ENCODE measurements at places on chromosomes 6 and 20.

DNA sequence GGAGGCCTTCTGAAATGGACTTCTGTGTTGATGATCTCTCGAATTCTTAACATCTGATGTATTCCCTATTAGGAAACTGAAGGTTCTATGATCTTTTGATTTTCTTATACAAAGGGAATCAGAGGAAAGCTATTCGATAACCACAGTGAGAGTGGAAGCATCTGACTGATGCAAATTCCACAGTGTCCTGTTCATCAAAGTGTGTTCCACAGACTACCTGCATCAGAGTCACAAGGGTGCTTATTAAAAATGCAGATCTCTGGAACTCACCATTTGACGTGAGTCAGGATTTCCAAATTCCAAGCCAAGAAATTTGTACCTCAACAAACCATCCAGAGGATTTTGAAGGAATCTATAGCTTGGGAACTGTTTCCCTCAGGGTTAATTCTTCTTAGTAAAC lies 4.4 kb upstream of the MEP1A start:
- DNase-seq, result no peak

- DNase-seq, result no peak
These were observed 23.7 kb upstream of the TMEM14A start for GRCh38 chr6:52647199-52647598.

DNA sequence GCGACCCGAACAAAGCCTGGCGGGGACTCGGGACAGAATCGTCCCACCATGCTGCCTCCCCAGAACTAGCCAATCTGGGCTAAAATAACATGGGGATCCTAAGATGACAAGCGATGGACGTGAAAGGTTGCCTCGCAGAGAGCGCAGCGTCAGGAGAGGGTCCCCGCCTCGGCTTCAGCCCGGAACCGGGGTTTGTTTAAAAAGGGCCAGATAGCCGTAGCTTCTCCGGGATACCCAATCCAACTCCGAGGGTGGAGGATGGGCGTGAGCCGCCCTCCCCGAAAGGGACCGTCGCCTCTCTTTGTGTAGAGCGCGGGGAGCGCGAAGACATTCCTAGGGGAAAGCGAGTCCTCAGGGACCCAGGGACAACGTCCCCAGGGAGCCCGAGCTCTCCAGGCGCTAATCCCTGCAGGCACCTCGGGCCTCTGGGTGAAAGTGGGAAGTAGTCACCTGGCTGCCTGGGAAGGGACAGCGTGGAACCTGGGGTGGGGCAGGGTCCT lies 643 bp downstream of the CD24 start:
- no peak for DNase-seq

DNA sequence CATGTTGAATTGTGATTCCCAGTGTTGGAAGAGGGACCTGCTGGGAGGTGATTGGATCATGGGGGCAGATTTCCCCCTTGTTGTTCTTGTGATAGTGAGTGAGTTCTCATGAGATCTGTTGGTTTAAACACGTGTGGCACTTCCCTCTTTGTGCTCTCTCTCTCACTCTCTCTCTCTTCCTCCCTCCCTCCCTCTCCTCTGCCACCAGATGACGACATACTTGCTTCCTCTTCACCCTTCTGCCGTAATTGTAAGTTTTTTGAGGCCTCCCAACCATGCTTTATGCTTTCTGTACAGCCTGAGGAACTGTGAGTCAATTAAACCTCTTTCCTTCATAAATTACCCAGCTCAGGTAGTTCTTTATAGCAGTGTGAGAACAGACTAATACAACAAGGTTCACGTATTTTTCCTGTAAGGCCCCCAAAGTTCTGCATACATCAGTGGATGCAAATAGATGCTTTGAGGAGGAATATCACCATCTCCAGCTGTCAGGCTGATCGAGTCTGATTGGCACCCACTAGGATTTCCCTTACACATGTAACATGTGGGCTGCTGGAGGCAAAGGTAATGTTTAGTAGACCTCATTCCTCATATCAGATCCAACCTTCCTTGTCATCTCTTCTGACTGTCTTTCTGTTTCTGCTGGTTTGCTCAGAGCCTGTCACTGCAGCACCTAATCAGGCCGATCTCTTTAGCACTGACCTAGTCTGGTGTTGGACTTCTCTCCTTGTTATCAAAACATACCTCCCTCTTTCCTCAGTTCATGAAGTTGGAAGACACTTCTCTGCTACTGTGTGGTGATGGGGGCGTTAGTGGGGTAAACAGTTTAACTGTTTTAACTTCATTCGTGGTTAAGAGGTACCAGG lies 54.3 kb upstream of the BACH2 start:
- peak; percentile 76 for DNase-seq

- no peak for DNase-seq
These were observed 107.9 kb upstream of the FLRT3 start for GRCh38 chr20:14445310-14445709.

DNA sequence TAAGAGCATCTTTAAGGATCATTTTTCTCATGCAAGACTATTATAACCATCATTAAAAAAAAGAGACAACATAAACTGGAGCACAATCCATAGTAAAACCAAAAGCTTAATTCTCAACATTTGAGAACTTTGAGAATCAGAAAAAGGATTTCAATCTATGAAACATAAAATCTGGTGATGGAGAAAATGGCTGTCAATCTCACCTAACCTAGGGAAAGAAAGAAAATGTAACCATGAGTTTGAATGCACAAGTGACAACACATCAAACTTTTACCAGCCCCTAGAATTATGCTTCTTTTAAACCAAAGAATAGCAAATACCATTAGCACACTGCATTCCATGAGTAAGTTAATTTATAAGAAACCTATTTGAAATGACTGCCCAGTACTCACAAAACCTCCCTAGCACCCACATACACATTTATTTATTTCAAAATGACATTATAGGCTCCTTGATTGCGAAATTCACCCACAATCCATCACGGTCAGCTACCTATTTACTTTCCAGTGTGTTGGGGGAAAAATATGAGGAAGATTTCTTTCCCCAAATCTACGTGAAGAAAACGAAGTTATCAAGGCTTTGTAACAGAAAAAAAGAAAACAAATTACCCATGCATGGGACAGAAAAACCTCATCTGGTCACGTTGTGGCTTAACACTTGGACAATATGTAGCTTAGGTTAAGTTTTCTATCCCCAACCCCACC lies 828 bp downstream of the ASCC3 start:
- peak; percentile 60 for DNase-seq

DNA sequence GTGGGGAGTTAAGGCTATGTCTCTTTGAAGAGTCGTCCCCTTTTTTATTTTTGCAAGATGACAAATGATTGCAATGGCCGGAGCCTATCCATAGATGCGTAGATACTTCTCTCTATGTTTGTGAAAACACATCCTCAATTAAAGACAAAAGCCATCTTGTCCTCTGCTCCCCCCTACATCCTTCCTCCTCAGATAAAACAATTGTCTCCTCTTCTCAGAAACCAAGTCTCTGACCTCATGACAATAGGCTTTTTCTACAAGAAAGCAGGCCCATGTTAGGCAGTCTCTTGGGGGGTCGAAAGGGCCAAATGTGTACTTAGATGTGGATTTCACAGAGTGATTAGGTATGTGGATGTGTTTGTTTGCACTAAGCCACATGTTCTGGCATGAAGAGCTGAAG lies 51.1 kb upstream of the SSTR4 start:
- DNase-seq, result no peak

- DNase-seq, result no peak
These were observed 46.9 kb downstream of the DLGAP4 start for GRCh38 chr20:36352843-36353553.
